ENCODE measurements at places on chromosomes 5 and 9.

GRCh38 chr5:79111387-79111959, at the start of gene BHMT:
BHMT (plus strand) TSS chr5:79111809; CDS start chr5:79111886, 77 bp downstream.
- no peak for DNase-seq

DNA sequence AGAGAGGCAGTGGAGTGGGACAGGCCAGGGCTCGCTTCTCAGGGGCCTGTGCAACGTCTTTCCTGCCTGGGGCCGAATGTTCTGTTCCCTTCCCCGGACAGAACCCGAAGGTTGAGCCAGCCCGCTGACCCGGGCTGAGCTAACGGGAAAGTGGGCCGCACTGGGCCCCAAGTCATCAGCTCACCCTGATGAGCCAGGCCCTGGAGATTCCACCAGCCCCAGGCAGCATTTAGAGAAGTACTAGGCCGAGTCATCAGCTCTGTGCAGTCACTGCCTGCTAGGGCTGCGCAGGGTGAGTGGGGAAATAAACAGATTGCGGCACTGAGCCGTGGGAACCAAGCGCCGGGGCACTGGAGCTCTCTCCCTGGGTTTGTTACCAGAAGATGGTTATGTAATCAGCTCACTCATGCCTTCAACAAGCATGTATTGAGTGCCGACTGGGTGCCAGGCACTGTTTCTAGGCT, 29.1 kb upstream of the DUSP1 start:
- DNase-seq: no peak

DNA sequence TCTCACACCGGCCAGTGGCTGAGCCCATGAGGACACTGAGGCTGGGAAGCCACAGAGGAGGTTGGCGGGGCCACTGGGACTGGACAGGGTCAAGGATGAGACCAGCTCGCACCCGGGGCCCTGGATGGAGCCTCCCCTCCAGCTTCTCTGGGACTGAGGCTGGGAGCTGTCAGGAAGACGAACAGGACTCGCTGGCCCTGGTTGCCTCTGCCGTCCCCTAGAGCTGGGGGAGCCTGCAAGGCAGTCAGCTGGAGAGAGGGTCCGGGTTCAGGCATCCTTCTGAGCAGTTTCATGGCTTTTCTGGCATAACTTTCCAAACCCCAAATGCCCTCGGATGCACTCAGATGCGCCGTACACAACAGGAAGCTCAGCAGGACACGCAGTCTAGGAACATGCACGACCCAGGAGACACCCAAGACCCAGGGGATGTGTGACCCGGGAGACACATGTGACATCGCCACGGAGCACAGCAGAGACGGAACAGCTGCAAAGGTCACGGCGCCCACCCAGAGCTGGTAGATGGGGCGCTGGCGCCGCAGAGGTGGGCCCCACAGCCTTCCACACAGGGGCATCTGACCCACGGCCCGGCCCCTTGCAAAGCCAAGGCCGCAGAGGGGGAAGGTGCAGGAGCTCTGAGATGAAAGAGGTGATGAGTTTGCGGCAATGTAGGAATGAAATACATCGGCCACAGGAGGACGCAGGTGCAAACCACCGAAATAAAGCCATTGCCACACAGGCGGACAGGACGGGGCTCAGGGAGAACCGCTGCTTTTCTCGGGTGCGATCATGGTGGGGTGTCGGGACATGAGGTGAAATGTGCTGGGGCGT, 17.1 kb downstream of the TPPP start:
- DNase-seq: no peak

DNA sequence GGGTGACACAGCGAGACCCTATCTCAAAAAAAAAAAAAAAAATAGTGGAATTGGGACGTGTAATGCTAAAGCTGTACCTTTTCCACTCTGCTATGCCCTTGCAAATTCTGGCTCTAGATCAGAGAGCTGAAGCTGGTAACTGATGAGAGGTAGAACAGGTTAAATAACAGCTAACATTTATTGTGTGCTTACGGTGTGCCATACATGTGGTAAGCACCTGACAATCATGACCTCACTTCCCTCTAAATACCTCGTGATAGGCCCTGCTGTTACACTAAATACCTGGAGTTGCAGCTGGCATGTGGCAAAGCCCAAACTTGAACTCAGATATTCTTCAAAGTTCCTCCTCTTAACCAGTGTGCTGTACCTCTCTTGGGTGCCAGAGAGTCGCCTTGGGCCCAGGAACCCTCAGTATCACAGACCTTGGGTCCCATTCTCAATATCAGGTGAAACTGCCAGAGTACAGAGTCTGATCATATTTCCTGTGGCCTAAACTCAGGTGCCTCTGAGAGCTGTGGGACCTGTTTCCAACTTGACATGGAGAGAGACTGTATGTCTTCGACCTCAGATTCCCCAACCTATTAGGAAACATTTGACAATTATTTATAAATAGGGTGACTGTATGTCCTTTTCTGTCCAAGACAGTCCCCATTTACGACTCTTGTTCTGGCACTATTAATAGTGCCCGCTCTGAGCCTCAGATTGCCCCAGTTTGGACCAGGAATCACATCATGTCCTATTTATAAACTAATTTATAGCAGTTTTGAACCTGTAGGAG, 4.8 kb downstream of the ARL10 start:
- no peak for DNase-seq

DNA sequence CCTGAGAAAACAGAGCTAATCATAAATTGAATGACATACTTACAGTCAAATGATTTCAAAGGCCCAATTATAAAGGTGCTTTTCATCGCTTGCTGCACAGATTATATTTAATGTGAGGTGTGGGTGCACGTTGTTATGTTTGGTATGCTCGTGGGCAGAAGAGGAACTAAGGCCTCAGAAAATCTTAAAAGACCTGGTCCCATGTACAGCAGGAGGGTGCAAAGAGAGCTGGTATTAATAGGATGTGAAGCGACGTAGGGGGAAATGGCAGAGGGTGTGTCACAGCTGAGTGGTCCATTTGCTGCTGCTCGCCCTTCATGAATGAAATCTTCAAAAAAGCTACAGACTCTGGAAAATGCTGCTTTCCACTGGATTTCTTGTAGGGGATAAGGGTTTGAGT, 40.5 kb upstream of the IFNK start:
- DNase-seq: no peak

GRCh38 chr9:77877976-77878375, 153.6 kb downstream of the GNAQ start:
- DNase-seq: no peak

DNA sequence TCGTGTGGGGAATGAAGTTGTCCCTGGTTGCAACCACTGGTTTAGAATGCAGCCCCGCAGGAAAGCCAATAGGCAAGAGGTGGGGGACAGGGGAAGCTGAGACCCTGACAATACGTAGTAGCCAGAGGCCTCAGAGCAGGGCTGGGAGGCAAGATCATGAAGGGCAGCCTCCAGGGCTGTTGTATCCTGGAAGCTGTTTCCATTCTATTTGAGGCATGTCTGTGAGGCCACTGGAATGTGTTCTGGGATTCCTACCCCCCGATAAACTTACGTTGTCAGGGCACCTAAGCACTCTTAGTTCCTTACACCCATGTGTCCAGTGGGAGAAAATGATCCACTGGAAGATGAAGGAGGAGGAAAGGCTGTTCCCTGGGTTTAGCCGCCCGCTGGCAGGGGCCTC, 177.3 kb downstream of the CFAP90 start:
- DNase-seq: no peak

- DNase-seq: no peak
Observed at GRCh38 chr9:13963005-13963653, 350.8 kb downstream of the NFIB start.

DNA sequence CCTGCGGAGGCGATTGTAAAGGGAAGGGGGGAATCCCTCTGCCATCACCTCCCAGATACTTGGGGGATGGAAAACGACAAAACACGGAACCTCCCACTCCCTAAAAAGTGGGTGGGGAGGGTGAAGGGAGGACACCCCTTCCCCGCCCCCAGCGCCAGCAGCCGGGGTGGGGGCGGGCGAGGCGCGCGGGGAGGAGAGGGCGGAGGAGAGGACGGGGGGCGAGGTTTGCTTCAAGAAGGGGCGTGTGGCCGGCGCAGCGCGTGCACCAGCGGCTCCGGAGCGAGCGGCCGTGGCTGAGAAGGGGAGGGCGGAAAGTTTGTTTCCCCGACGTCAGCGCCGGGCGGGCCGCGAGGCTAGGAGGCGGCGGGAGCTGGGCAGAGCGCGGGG, at the start of gene PRRX2:
TSS of gene PRRX2 (plus strand) at position 259 of the 387 bp plus-strand sequence. CDS start 221 bp downstream, outside the sequence.
- DNase-seq: peak; percentile 51

GRCh38 chr5:172466062-172466461, 11.7 kb upstream of the SH3PXD2B start:
- no peak for DNase-seq

- DNase-seq: no peak
Observed at GRCh38 chr9:134778841-134779411, 101.7 kb upstream of the FCN2 start.

DNA sequence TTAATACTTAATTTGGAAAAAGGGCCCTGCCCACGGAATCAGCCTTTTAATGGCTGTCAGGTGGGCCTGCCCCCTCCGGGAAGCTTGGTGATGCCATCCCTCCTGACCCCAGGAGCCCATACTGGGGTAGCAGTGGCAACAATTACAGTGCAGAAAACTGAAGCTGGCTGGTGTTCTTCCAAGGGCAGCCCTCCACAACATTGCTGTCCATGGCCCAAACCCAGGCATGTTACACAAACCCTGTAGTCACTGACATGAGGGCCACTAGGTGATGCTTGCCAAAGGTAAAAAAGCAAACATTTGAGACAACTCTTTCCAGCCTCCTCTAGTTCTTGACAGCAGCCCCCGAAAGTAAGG, 150.1 kb upstream of the LHFPL2 start:
- DNase-seq: no peak

DNA sequence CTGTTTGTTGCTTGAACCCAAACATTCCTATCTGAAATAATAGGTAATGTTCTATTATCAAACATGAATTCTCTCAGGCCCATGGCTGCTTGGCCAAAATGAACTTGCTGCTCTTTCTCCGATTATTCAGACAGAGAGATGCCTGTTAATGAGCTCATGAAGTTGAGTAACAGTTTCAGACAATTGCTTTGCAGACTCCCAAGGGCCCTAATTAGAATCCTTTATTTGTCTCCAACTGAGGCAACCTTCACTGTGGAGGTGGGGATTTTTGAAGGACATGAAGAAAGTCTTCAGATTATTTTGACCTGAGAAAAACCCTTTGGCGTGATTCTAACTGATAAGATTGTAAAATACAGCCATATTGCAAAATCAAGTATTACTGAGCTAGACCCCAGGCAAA, 466.7 kb downstream of the NFIB start:
- DNase-seq: no peak

- no peak for DNase-seq
Observed at GRCh38 chr5:67512758-67513157, 316.2 kb upstream of the CD180 start.

GRCh38 chr9:72884508-72884907, 68.3 kb downstream of the ALDH1A1 start:
- DNase-seq: no peak

DNA sequence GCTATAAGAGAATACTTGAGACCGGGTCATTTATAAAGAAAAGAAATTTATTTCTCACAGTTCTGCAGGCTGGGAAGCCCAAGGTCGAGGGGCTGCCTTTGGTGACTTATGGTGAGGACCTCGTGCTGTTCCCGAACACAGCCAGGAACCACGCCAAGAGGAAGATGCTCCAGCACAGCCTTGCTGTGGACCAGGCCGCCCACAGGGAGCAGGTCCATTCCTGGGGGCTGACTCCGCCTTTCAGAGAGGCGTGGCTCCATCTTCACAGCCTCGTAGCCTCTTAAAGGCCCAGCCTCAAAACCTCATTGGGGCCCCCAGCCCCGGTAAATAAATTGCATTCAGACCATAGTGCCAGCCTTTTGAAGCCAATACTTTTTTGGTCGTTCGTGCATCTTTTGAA, 93.5 kb upstream of the CACNA1B start:
- DNase-seq: no peak

- no peak for DNase-seq
Observed at GRCh38 chr5:10838038-10838437, 77.0 kb upstream of the DAP start.

GRCh38 chr9:126844085-126844484, 16.4 kb upstream of the ZBTB34 start:
- DNase-seq: no peak

GRCh38 chr5:41695920-41696582, 174.2 kb downstream of the OXCT1 start:
- no peak for DNase-seq

DNA sequence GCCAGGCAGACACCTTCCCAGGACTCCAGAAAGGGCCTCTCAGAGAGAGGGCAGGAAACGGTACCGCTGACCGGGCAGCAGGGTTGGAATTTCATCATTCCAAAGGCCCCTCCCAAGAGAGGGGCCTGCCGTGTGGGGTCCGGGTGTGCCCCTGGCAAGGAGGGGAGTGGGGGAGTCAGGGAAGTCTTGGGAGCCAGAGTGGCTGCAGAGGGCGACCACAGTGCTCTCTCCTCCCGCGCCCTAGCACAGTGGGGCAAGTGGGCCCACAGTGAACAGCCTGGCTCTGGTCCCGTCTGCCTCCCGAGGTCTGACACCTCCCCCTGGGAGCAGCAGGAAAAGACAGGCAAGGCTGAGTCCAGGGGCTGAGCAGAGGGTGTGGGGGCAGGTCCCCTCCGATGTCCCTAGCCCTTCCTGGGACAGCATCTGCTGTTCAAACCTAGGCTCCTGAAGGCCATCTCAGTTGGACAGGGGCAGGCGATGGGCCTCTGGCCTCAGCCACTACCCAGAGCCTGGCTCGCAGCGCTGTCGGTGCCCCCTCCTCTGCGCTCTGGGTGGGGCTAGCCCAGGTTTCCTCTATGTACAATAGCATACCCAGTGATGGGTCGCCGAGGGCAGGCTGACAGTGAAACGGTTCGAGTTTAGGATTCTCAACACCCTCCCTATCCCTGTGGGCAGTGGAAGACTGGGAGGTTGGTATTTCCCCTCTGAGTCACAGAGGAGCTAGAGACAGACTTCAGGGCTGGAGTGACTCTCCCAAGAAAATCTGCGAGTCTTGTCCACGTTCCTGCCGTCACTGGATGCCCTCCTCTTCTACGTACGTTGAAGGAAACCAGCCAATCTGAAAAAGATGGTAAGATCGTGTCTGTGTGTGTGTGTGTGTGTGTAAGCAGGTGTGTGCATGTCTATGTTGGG, 25.4 kb upstream of the SARDH start:
- no peak for DNase-seq

DNA sequence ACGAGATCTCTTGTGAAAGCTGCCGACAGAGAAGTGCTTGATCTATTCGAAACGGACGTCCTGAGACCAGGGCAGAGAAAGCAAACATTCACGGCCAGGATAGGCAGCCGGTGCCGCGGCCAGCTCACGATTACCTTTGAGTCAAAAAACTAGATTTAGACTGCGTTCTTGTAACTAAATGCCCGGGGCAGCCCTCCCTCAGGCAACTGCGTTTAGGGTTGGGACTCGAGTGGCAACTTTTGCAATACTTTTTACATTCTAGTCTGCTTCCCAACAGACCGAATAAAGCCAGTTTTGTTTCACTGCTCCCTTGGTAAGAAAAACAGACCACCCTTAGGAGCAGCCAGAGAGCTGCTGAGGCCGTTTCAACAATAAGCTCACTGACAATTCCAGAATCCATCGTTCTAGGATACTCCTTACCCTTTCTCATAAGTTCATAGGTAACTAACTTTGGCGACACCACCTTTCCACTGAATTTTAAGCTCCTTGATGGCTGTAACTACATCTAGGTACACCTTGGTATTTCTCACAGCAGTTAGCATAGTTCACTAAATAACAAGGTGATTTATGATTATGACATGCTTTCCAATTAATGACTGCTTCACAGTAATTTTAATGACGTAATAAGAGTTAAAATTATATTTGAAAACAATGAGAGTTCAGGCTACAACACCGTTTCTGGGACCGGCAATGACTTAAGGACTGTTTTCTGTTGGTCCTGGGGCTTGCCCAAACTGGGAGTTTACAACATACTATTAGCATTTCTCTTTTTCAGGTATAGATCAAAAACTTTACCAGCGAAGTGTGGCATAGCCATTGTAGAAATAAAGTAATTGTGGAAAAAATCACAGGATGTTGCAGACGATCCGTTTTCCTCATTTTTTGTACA, 899 bp upstream of the RAPGEF6 start:
- no peak for DNase-seq
